ENCODE measurements at places on chromosomes 5 and 9.
A peak's percentile ranks its signal among the peaks of the same experiment; 100 is the strongest.

DNA sequence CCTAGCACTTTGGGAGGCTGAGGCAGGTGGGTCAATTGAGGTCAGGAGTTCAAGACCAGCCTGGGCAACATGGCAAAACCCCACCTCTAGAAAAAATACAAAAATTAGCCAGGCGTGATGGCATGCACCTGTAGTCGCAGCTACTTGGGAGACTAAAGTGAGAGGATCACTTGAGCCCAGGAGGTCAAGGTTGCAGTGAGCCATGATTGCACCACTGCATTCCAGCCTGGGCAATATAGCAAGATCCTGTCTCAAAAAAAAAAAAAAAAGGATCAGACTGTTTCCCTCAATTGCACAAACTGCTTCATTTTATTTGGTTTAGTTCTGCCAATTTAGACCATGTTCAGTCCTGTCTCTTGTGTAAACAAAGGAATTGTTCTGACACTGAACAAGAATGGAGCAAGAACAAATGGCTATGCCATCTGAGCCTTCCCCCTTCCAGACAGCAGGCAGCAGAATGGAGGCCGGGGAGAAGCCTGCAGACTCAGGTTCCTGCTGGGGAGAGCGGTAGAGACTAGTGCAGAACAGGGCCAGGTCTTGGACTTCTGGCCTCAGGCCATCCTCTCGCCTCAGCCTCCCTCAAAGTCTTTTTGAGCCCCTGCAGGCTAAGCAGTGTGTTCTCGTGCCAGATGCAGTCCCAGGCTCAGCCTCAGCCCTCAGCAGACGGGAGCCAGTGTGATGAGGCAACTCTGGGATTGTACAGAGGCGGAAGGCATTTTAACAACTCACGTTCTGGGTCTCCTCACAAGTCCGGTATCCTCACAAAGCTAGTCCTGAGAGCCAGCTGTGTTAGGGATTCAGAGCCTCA, 18.2 kb downstream of the HNRNPH1 start:
- no peak for DNase-seq

DNA sequence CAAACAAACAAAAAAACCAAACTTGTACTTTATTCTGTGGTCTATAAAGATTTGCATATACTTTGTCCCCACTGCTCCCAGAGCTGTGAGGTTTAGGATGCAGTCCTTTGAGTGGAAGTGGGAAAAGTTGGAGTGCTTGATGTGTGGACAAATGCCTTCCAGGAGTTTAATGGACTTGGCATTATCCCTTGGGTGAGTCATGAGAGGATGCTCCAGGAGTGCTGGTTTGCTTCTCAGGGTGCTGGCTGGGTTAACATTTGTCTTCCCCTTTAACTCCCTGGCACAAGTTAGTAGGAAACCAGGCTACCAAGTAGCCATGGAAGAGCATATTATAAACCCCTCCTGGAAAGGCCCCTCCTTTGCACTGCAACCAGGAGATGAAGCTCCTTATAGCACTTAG, 417.4 kb upstream of the RIOK2 start:
- no peak for DNase-seq

GRCh38 chr9:82445556-82445955, 457.0 kb downstream of the SPATA31D1 start:
- no peak for DNase-seq

- no peak for DNase-seq
Measured at GRCh38 chr5:158435161-158435616, 576.2 kb upstream of the CLINT1 start.

- DNase-seq, result peak; percentile 47
Measured at GRCh38 chr5:178232124-178232919, at the start of gene PHYKPL. Gene PHYKPL (minus strand): TSS chr5:178232802. CDS start chr5:178232550, 252 bp downstream.

GRCh38 chr5:127330116-127330515, 39.5 kb downstream of the MEGF10 start:
- DNase-seq, result no peak

DNA sequence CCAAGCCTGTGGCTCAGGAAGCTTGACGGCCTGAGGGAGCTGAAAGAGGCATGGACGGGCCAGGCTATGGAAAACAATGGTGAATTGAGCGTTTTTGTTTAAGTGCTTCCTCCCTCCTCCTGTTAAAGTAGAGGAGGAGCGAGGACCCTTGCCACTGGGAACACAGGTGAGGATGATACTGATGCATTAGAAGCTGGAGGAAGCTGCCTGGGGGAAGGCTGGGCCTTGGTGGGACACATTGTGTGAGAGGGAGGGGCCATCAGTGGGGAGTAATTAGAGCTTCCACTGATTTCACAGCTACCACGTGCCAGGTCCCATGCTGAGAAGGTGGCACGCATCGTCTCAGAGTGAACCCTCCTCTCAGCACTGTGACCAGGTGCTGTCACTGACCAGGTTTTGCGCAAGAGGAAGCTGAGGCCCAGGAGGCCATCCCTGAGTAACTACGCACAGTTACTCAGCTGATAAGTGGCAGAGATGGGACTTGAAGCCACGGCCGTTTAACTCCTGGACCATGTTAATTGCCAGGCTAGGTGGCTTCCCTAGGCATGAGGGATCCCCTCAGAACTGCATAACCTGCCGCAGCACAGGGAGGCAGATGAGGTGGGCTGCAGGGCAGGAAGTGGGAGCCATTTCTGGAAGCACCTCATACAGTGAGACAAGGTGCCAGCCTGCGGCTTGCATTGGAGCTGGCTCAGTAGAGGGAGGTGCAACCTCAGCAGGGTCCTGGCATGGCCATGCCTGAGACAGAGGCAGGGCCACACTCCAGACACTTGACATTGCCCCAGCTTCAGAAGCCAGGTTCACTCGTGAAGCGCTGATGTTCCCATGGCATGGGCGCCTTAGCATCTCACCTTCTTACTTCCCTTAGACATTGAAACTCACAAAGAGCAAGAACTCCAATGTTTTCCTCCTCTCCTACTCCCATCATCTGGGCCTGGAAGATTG, 195.3 kb upstream of the MVB12B start:
- DNase-seq, result no peak

GRCh38 chr9:20319641-20320337, 302.5 kb downstream of the MLLT3 start:
- DNase-seq, result no peak

- no peak for DNase-seq
Measured at GRCh38 chr5:102753889-102754766, 977 bp upstream of the PAM start.

DNA sequence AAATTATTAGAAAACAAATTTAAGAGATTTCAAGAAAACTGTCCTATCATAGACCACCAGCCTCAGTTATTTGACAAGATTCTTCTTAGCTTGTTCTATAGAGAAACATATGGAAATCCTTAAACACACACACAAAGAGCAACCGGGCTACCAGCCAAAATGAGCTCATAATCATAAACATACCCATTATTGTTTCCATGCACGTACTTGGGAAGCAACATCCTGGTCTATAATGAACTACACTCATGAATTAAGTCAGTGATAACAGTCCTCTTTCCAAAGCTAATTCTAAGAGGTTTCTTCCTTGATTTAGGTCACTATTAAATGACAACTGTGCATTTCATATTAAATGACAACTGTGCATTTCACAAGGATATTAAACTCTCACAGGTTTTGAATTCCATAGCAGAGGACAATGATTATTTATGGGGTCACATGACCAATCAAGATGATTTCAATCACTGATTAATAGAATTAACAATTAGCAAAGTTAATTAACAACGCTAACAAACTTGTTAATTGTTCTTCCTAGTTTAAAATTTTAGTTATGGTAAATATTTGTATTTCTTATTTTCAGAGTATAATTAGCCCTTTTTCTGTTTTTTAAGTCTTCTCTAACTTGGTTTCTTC, 77.0 kb downstream of the OXCT1 start:
- DNase-seq, result no peak

DNA sequence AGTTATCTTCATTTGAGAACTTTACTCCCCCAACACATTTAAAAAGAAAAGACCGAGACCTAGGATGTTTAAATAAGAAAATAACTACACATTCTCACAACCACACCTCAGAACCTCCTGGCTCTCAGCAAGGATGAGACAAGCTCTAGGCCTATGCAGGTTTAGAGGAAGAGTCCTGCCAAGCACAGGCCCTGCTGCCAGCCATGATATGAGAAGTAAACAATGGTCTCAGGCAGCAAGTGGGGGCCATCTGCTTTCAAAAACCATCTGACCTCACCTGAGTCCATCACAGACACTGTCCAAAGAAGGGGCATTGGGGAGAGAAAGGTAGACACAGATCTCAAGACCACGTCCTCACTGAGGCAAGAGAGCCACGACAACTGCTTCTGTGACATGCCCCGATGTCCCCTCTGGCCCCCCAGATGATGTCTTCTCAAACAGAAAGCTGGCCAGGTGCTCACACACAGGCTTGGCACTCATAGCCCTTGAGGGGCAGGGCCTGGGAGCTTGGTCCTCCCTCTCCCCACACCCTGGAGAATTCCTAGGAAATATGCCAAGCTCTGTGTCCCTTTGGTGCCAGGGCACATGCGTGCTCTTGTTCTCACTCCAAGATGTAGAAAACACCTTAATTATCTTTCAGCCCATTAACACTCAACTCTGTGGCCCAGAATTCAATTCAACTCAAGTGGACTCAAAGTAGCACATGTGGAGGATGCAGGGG, 150.4 kb downstream of the FSTL4 start:
- DNase-seq, result no peak

- no peak for DNase-seq
Measured at GRCh38 chr5:124745007-124745927, 1.2 kb downstream of the ZNF608 start.

DNA sequence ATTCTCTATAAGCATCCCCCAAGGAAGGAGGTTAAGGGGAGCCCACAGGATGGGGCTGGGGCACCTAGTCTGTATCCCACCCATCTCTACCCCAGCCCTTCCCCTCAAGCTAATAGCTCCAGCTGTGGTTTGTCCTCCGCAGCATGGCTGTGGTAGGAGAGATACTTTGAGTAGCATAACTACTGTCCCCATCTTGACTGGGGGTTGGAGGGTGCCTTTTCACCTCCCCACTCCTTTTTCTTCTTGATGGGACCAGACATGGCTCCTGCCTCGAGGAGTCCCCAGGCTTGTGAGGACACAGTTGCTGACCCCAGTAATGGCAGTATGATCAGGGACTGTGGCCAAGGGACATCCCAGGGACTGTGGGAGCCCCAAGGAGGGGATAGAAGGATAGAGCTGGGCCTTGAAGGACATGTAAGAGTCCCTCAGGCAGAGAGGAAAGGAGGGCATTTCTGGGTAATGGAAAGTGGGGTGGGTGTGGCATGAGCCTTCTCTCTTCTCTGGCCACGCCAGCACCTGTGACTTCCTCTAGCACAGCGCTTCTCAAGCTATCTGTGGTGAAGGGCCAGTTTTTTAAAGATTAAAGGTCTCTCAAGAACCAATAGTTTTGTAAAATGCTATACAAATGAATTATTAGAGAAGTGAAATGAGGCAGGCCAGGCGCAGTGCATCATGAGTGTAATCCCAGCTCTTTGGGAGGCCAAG, 14.0 kb downstream of the OLFML2A start:
- DNase-seq, result no peak

GRCh38 chr5:133611357-133612248, 738 bp downstream of the FSTL4 start:
- no peak for DNase-seq

DNA sequence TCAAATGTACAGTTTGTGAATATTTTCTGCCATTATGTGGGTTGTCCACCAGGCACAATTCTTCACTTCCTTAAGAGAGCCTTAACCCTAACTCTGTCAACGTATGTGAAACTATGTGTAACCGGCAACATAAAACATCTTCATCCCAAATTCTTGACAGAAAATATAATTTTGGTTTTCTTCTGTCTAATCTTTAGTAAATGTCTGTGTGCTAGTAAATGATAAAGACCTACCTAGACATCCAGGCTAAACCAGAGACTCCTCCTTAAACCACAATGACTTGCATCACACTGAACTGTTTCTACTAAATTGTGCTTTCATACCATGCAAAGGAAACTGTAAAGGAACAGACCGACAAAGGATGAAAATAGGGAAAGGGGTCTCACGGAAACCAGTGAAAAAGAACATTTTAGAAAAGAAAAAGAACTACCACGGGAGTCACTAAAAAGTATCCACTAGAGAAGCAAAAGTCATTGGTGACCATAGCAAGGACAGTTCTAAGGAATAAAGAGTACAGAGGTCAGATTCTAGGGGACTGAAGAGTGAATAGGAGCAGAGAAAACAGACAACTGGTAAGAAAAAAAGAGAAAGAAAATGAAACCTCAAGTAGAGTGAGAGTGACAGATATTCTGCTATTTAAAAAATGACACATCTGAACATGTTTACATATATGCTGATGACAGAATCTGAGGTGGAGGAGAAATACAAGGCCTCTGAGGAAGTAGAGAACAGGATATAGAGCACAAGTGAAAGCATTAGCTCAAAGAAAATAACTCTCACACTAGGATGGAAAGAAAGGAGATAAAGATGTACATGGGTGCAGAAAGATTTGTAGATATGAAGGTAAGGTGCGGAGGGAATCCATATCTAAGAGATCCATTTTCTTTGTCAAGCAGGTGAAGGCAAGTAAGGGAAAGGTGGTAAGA, 49.4 kb downstream of the FNIP1 start:
- DNase-seq, result no peak

DNA sequence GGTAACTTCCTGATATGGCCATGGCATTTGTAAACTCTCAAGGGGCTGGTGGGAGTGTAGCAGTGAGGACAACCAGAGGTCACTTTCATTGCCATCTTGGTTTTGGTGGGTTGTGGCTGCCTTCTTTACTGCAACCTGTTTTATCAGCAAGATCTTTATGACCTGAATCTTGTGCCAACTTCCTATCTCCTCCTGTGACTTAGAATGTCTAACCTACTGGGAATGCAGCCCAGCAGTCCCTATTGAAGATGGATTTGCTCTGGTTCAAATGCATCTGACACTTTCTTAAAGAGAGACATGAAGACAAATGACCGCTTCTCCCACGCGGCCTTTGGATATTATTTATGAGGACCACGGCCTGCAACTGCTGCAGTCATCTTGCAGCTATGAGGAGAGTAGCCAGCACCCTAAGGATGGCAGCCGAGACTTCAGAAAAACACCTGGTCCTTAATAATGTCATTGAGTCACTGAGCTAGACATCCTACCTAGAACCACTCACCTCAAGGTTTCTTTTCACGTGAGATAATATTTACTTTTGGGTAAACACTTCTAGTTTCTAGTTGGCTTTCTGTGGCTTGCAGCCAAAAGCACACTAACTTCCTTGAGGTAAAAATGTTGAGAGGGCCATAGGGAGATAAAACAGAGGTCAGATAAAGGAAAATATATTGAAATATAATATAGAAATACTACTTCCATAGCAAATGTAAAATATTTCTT, 28.2 kb downstream of the CETN3 start:
- DNase-seq, result no peak

DNA sequence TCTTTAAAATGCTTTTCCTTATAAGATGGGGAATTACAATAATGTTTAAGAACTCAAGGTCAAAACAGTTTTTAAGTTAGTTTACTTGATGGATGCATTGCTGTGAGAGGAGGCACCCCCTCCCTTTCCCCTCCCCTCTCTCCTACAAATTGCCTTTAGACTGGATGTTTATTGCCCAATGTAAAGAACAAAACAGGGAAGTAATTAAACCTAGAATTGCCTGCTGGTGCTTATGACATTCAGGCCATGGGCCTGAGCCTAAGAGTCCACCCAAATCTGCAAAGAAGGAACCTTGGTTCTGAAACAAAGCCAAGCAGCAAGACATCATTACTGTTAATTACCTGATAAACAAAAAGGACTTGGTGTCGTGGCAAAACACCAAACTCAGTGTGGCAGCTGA, 630.3 kb downstream of the ISL1 start:
- DNase-seq, result no peak
